ENCODE measurements at places on chromosomes 2 and 18.

- ATAC-seq: no peak
Measured at GRCh38 chr2:225177098-225177497, 134.8 kb upstream of the DOCK10 start.

DNA sequence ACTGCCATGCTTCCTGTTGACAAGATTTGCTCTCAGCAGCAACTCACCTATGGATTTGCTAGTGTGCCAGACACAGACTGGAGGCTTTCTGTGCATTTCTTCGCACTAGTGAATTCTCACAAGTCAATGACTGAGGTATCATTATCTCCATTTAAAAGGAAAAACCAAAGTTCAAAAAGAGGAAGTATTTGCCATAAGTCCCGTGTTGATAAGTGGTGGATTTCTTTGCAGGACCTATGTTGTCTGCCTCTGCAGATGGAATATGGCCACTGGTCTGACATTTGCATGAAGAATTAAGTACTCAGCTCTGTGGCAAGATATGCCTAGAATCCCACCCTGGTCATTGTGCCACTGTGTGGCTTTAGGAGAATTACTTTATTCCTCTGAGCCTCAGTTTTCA lies 299.6 kb downstream of the PAX3 start:
- no peak for ATAC-seq

GRCh38 chr18:60018618-60019462 lies 119.0 kb downstream of the PMAIP1 start:
- ATAC-seq: no peak

GRCh38 chr18:21602299-21602587 lies 1.7 kb upstream of the ESCO1 start:
- peak; percentile 47 for ATAC-seq

GRCh38 chr18:2914881-2915240 lies 68.1 kb downstream of the EMILIN2 start:
- ATAC-seq: no peak

- no peak for ATAC-seq
Measured at GRCh38 chr2:18975506-18976167, 382.8 kb downstream of the OSR1 start.

GRCh38 chr2:31247711-31248110 lies 13.8 kb downstream of the EHD3 start:
- no peak for ATAC-seq

DNA sequence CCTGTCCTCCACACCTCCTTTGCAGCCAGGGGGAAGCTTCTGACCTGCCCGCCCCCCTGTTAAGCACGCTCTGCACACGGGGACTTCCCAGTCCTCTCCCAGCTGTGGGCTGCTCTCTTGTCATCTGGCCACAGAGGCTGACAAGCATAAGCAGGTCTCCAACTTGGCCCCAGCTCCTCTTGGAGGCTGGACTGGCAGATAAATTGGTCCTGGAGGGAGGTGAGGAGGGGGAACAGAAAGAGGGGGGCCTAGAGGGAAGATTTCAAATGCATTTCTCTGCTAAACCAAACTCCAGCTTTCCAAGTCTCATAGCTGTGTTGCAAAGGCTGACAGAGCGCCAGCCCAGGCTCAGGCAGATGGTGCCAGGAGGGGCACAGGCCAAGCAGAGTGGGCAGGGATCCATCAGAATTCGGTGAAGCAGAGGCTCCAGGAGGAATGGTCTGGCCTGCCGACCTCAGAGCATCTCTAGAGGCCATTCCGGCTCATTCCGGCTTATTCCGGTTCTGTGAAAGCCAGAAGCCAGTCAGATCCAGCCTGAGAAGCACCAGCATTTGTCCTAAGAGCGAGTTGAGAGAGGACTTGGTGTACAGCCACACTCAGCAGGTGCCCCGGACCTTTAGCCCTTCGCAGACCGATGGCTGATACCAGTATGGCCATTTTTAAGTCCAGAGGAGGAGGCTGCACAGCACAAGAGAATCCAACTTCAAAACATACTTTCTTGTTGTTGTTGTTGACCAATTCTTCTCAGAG lies 508.9 kb upstream of the MYT1L start:
- no peak for ATAC-seq

DNA sequence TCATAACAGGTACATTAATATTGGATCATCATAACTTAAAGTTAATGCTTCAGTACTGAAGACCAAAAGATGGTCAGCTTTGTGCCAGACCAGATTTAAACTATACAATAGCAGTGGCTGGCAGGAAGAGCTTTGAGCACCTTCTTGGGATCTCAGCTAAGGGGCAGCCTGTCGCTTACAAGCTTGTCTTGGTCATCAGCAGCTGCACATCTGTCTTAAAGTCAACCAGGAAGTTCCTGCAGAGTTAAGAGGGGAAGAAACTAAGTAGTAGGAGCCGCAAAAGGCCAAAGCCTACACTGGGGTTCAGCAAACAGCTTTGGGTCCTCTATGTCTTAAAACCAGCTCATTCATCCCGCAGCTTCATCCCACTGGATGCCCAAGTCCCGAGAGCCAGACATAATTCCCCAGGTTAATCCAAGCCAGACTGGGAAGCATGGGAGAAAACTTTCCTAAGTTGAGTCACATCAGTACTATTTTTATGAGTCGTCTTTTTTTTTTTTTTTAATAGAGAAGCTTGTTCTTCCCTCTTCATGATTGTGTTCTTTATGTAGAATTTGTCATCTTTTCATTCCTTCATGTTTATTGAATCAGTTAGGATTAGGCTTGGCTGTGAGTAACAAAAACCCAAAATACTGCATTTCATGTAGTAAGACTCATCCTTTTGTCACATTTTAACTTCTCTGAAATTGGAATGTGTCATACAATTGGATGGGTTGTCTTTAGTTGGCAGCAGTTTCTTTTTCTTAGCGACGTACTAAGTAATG lies 59.3 kb downstream of the SERTAD2 start:
- ATAC-seq: no peak

GRCh38 chr2:96737831-96738230 lies 2.0 kb downstream of the LMAN2L start:
- ATAC-seq: no peak

- ATAC-seq: no peak
Measured at GRCh38 chr18:73826098-73826497, 321.5 kb downstream of the FBXO15 start.

DNA sequence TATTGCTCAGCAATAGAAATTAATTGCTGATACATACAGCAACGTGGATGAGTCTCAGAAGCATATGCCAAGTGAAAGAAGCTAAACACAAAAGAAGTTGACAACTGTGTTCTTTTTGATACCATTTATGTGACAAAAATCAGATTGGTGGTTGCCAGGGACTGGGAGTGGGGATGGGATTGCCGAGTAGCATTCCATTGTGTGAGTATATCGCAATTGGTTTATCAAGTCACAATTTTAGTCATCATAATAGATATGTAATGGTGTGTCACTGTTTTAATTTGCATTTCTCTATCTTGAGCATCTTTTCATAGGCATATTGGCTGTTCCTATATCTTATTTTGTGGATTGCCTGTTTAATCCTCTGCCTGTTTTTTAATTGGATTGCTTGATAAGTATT lies 20.9 kb downstream of the STRADB start:
- no peak for ATAC-seq

DNA sequence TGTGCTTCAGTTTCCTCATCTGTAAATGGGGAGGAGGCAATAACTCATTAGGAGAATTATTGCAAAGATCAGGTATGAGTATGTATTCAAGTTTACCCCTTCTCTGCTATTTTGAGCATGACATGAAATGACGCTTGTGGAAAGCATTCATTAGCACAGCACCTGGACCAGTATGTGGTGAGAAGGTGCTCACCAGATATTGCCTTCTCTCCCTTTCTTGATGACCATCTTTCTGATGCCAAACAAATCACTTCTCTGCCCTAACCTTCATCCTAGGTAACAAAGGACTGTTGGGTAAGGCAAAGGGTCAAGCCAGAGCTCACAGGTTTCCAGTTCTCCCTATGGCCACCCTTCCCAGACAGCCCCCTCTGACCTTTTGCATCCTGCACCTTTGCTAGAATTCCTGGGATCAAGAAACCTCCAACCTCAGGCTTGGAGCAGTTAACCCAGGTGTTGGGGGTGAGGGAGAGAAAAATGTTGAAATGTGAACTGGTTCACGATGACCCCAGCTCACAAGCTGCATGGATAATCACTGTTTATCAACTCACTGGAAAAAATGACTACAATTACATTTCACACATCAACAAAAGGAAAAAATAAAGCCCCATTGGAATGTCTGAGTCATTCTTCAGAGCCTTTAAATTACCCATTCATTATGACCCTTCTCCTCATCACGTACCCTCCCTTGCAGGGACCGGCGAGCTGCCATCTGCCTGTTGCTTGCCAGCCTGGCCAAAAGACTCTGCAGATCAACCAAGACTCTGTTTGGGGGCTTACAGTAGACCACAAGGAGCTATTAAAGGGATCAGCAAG lies 41.6 kb downstream of the LBH start:
- ATAC-seq: peak; percentile 31

- ATAC-seq: no peak
Measured at GRCh38 chr2:101231937-101232730, 20.6 kb upstream of the CNOT11 start.

- peak; percentile 55 for ATAC-seq
Measured at GRCh38 chr18:12041561-12041960, 52.1 kb upstream of the ANKRD62 start.

DNA sequence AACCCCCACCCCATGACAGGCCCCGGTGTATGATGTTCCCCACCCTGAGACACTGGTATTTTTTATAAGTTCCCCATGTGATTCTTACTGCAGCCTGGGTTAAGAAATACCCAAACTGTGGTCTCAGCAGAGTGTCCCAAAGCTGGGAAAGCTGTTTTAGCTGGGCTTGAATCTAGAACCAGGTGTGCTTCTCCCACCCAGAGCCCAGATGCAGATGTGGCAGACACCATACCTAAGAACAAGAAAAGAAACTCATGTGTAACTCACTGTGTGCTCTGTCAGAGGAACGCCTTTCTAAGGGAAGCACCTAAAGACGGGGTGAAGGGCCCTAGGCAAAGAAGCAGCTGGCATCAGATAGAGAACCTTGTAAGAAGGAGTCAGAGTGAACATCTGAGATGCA lies 23.9 kb downstream of the DOK1 start:
- no peak for ATAC-seq

- ATAC-seq: no peak
Measured at GRCh38 chr2:105082107-105082506, 44.2 kb downstream of the MRPS9 start.

DNA sequence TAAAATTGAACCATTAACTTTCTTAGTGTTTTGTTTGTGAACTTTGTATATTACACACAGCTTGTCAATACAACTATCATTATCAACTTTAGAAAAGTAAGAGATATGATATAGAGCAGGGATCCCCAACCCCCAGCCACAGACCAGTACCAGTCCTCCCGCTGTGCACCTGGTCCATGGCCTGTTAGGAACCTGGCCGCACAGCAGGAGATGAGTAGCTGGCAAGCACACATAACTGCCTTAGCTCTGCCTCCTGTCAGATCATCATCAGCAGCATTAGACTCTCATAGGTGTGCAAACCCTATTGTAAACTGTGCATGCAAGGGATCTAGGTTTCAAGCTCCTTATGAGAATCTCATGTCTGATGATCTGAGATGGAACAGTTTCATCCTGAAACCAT lies 491.0 kb upstream of the NXPH2 start:
- peak; percentile 41 for ATAC-seq

GRCh38 chr18:48575301-48575657 lies 36.4 kb downstream of the CTIF start:
- no peak for ATAC-seq

GRCh38 chr2:137952586-137953129 lies 11.6 kb upstream of the HNMT start:
- ATAC-seq: no peak

- ATAC-seq: no peak
Measured at GRCh38 chr2:60948926-60949579, 67.7 kb downstream of the REL start.

DNA sequence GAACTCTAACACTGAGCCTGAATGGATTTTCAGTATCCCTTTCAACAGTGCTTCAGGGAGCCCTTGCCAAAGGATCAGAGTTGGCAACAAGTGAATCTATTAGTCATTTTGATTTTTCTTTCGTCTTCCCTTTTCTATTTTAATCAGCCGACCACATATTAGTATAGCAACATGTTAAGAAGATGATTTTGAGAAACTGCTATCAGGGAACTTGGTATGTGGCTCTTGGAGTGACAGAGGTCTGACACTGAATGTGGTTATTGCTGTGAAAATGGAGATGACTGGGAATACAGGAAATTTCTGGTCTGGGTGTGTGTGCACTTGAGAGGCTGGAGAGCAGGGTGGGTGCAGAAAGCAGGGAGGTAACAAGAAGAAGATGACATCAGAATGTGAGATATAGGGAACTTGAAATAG lies 28.7 kb upstream of the IL1RL1 start:
- no peak for ATAC-seq

GRCh38 chr2:134401081-134401497 lies 147.2 kb downstream of the MGAT5 start:
- ATAC-seq: no peak

DNA sequence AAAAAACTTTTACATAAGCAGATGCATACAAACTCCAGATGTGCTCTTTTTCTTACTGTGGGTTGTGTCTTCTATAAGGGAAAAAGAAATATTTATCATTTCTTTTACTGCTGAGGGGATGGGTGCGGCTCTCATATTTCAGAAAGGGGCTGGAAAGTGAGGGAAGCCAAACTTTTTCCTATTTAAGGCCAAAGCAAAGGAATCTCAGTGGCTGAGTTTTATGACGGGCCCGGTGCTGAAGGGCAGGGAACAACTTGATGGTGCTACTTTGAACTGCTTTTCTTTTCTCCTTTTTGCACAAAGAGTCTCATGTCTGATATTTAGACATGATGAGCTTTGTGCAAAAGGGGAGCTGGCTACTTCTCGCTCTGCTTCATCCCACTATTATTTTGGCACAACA lies at the start of gene COL3A1:
Gene COL3A1, plus strand, starts transcription at position 210 of the 400 bp plus-strand sequence. Its CDS starts 117 bp downstream, at position 327.
- no peak for ATAC-seq

DNA sequence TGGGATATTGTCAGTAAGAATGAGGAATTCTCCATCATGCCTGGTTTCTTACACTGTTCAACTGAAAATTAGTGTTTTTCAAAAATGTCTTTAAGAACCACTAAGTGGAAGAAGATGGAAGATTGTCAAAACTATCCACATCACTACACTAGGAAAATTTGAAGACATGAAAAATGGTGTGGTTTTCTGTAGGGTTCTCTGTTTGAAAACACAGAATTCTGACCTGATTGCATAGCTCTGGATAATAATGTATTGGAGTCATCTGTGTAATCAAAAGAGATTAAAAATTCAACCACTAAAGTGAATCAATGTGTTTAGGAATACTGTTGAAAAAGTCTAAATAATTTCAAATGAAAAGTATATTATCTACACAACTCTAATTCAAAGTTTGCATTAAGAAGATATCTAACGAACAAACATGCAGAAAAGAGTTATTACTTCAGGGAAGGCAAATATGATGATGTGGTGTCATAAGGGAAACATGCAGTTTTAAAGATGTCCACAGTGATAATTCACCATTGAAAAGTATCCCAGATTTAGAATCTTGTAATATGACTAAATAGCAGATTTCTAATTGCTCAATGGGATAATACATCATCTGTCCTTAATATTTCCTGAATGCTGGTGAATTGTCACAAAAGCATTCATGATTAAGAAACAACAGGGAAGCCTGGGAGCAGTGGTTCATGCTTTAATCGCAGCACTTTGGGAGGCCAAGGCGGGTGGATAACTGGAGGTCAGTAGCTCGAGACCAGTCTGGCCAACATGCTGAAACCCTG lies 116.9 kb downstream of the ERBB4 start:
- ATAC-seq: no peak

- ATAC-seq: no peak
Measured at GRCh38 chr18:10113121-10114022, 199.6 kb downstream of the VAPA start.

GRCh38 chr2:202429164-202429980 lies 53.2 kb downstream of the BMPR2 start:
- ATAC-seq: no peak

- no peak for ATAC-seq
Measured at GRCh38 chr2:65380255-65380654, 52.1 kb downstream of the SPRED2 start.

GRCh38 chr2:71934595-71935261 lies 212.9 kb downstream of the CYP26B1 start:
- no peak for ATAC-seq

All from stimulated activated memory B cell treated with anti-CD40 and anti-IgM and Interleukin-4, amounts not matched to agents 10 μg/mL and 1 μg/mL and 100 μg/mL, for 72 hours (primary cell).